ENCODE measurements at places on chromosomes 2 and 18.

DNA sequence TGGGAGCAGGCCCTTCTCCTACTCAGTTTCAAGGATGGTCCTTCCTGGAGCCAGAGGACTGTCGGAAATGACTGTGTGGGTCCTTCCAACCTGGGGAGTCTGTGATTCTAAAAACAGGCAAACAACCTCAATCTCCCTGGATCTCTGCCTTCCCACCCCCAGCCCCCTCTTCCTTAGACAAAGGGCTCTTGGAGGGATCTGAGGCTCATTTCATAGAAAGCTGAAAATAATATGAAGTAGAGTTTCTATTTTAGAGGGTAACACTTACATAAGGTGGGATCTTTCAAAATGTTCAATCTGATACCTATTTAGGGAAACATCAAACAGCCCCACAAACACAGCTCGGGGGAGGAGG lies 69.4 kb downstream of the RHOB start:
- no peak for DNase-seq

GRCh38 chr18:21912339-21913239 lies 172.0 kb downstream of the MIB1 start:
- DNase-seq = no peak

GRCh38 chr18:73352546-73352945 lies 484.8 kb upstream of the NETO1 start:
- no peak for DNase-seq

- DNase-seq = no peak
Observed at GRCh38 chr2:177074099-177074710, 138.4 kb upstream of the HNRNPA3 start.

- DNase-seq = no peak
Observed at GRCh38 chr18:10499230-10499629, 26.6 kb upstream of the NAPG start.

DNA sequence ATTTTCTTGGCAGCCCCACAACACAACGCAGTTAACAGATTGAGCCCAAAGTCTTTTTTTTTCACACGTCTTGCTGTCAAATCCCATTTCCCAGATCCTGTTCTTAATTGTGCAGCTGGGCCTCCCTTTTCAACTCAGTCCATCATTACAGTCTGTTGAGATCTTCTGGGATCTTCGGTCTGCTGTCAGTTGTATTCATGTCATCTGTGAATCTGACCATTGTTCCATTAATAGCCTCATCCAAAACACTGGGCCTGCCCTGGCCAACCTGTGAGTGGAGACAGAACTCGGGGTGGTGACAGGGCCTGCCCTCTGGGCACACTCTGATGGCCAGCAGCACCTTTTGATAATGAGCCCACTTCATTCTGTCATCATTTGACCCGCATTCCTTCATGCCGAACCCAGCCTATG lies 39.7 kb upstream of the SEMA4C start:
- DNase-seq = no peak

- DNase-seq = no peak
Observed at GRCh38 chr18:9918016-9918680, 4.3 kb downstream of the VAPA start.

GRCh38 chr2:145047554-145047953 lies 527.6 kb upstream of the ZEB2 start:
- DNase-seq = no peak

- DNase-seq = no peak
Observed at GRCh38 chr18:60485201-60485600, 112.6 kb upstream of the MC4R start.

DNA sequence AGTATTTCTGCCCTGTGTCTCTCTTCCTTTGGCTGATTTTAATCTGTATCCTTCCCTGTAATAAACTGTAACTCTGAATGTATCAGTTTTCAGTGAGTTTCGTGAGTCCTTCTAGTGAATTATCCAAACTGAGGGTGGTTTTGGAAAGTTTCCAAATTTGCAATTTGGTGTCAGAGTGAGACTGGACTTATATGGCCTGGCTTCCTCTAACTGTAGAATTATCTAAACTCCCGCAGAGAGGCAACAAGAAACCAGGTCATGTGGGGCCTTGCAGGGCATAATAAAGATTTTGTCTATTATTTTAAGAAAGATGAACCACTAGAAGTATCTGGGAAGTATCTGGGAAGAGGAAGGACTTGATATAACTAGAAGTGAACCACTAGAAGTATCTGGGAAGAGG lies 95.3 kb upstream of the RNF152 start:
- DNase-seq = no peak

GRCh38 chr18:31798399-31798798 lies 37.7 kb upstream of the SLC25A52 start:
- no peak for DNase-seq

DNA sequence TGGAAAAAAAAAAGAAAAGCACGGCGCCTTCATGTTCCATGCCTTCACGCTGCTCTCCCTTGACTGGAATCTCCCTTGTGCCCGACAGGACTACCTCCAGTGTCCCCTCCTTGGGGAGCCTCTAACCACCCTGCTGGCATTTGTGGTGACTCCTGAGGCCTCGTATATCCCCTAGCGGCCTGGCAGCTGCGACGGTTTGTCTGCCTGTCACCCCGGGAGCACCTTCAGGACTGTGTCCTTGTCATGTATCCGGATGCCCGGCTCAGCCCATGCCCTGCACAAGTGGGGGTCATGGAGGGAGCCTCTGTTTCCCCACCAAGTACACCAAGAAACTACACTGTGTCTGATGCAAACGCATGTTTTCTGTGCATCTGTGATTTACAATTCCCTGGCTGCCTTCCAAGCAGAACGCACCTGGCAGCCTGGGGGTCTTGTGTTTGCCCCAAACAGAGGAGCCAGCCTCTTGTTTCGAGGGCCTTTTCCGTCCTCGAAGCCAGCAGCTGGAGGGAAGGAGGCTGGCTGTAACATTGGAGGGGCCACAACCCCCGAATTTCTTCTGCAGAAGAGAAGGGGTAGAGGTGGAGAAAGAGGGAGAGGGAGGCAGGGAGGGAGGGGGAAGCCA lies 18.9 kb downstream of the TWIST2 start:
- DNase-seq = no peak

DNA sequence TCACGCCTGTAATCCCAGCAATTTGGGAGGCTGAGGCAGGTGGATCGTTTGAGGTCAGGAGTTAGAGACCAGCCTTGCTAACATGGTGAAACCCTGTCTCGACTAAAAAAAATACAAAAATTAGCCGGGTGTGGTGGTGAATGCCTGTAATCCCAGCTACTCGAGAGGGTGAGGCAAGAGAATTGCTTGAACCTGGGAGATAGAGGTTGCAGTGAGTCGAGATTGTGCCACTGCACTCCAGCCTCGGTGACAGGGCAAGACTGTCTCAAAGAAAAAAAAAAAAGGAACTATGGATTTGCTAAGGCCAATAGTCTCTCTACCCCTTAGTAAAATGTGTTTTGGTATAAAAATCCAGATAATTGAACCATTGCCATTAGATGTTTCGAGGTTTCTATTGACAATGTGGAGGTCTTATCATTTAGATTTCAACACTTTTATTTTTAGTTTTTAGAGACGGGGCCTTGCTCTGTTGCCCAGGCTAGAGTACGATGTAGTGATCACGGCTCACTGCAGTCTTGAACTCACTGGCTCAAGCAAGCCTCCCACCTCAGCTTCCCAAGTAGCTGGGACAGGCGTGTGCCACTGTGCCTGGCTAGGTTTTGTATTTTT lies 1.1 kb upstream of the TXNDC2 start:
- no peak for DNase-seq

DNA sequence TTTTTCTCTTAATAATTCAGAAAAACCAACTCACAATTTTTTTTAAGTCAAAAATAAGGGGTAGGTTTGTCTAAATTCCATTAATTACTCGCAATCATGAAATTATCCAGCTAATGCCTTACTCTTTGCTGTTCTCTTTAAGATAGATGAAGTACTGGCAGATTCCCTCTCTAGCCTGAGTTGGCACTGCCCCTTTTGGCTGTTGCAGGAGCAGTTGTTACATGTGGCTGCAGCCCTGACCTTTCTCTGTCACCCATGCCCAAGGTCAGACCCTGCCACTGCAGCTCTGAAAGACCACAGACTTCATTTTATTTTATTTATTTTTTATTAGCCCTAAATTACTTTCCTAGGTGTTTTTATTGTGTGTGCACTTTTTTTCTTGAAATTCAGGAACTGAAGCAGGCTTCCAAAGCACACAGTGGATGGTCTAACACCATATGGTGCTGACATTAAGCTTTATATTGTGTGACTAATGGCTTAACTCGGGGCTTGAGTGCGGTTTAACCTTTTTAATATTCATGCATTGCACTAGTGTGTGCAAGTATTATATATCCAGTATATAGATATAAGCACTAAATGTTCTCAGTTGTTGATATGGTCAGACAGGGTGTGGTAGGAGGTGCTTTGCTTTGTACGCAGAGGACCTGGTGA lies 313.0 kb downstream of the CDH2 start:
- no peak for DNase-seq

DNA sequence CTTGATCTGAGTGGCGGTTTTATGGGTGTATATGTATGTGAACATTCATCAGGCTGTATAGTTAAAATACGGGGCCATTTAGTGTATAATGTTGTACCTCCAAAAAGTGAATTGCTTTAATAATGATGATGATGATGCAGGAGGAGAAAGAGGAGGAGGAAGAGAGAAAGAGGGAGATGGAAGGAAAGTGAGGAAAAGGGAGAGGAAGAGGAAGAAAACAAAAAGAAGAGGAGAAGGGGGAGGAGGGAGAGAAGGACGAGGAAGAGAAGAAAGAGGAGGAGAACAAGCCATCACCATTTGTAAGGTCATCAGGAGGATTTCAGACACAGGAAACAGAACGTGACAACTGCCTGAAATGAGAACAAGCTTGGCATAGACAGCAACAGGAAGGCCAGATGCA lies 168.4 kb upstream of the NCKAP5 start:
- DNase-seq = no peak

- no peak for DNase-seq
Observed at GRCh38 chr2:667332-667999, 9.7 kb downstream of the TMEM18 start.

DNA sequence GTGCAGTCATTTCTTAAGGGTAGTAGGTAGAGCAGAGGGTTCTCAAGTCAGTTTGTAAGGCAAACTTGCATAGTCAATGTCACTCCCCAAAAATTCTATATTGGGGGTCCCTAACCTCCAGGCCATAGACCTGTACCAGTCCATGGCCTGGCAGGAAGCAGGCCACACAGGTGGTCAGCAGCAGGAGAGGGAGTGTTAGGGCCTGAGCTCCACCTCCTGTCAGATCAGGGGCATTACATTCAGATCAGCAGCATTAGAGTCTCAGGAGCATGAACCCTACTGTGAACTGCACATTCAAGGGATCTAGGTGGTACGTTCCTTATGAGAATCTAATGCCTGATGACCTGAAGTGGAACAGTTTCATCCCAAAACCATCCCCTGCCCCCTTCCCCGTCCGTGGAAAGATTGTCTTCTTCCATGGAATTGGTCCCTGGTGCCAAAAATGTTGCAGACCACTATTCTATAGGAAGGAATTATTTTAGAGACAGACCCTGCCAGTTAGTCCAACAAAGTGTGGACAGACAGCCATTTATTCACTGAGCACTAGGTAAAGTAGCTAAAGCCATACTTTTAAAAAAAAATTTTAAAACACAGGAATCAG lies 6.7 kb downstream of the COA5 start:
- DNase-seq = no peak

DNA sequence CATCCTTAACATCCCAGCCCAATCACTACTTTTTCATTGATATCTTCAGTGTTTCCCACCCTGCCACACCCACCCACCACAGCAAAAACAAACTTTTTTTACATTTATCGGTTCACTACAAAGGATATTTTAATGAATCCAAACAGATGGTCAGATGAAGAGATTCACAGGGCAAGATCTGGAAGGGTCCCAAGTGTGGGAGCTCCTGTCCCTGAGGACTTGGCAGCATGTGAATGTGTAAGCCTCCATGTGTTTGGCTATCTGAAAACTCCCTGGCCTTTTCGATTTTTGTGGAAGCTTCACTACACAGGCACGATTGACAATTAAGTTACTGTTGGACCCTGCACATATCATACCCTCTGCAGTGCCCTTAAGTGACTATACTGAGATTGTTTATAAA lies 48.1 kb upstream of the CRIM1 start:
- no peak for DNase-seq

DNA sequence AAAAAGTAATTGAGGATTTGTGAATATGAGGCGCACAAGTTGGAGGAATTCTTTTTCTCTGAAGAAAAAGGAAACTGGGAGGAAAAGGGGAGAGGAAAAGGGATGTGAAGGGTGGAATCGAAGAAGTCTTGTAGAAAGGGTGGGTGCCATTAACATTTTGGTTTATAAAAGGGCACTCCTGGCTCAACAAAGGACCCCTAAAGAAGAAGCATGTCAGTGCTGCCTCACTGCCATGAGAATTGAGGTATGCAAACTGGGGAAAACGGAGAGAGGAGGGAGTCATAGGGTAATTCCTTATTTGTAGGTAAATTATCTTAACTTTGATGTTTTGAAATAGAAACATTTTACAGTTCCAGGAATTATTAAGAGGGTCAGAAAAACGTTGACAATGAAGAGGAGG lies 207.2 kb downstream of the NAPG start:
- DNase-seq = no peak

DNA sequence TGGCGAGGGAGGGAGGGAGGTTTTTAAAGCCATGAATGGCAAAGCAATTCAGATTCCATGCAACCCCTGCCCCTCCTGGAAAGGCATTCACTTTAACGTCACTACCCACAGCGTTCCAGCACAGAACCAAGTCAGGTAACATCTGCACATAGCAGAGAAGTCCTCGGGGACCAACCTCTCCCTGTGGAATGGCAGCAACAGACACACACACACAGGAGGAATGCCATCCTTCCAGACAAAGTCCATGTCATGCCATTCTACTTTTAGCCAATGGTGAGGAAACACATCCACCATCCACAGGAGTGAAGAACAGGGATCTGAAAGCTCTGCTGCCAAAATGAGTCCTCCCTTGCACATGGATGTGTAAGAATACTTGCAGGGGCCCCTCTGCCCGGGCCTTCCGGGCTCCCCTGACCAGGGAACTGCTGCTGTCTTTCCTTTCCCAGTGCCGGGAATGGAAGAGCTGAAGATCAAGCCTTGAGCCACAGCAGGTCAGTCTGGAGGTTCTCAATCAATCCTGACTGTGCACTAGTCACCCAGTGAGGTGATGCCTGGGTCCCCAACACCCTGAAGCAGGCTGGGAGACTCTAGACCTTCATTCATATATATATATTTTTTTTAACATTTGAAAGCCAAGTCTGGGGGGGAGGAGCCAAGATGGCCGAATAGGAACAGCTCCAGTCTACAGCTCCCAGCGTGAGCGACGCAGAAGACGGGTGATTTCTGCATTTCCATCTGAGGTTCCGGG lies 63.7 kb downstream of the UXS1 start:
- DNase-seq = no peak

DNA sequence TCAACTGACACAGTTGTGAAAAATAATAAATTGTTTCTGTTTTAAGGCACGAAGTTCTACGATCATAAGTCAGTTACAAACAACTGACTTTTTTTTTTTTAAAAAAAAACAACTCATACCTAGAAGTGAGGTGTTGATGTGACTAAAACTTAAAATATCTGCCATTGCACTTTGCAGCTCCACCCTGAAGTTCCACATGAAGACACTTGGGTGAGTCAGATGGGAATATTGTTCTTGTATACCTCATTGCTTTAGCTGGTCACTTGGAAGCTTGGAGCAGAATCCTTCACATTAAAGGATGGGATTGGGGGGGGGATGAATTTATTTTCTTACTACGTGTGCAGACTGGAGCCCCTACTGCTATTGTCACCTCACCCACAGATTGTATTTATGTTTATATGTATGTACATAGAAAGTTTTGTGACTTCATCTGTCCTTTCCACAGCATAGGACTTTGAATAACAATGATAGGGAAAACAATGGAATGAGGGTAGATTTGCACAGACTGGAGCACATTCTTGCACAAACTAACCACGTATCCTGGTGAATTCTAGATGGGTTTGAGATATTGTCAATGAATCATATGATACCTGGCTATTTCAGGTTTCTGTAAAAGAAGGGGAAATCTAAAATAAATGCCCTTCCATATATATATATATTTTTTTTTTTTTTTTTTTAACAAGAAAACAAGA lies 57.9 kb upstream of the ARHGAP15 start:
- no peak for DNase-seq

All from activated B cell treated with CpG ODN at 0.5 μM for 24 hours (primary cell).